ENCODE measurements at places on chromosomes 2 and 18. TPM values are rescaled to one million over a fixed set of nuclear protein-coding genes. Genes with fewer than 3 reads are reported as not detected.

Gene HADHA
- total RNA-seq = 91.9 TPM

Gene SERPINB4
- not detected for total RNA-seq

Gene AMER3
- not detected for total RNA-seq

Gene SETBP1
- 2.7 TPM for total RNA-seq

Gene AQP12A
- total RNA-seq = not detected

Gene GALNT14
- total RNA-seq = 12.9 TPM

Gene CXCR4
- total RNA-seq = 0.06 TPM

DNA sequence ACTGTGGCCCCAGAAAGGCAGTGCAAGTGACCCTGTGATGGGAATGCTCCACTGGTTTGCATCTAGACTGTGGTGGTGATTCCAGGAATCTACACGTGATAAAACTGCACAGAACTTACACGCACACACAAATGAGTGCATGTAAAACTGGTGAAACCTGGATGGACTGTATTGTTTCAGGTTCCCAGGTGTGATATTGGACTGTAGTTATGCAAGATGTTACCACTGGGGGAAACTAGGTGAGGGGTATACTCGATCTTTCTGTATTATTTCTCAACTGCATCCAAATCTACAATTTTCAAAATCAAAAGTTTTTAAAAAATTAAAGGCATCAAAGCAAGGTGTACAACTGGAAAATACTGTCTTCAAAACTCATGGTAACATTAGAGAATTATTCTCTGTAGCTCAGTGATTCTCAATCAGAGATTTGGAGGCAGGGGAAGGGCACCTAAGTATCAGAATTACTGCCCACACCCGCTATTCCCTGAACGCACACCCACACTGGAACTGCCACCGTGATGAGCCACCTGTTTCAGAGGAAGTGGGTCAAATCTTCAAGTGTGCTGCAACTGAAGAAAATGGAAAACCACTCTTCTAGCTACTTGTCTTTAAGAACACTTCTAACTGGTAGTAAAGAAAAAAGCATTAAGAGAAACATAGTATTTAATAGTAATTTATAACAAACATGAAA, 26.7 kb downstream of the PTPN2 start:
- no peak for DNase-seq

DNA sequence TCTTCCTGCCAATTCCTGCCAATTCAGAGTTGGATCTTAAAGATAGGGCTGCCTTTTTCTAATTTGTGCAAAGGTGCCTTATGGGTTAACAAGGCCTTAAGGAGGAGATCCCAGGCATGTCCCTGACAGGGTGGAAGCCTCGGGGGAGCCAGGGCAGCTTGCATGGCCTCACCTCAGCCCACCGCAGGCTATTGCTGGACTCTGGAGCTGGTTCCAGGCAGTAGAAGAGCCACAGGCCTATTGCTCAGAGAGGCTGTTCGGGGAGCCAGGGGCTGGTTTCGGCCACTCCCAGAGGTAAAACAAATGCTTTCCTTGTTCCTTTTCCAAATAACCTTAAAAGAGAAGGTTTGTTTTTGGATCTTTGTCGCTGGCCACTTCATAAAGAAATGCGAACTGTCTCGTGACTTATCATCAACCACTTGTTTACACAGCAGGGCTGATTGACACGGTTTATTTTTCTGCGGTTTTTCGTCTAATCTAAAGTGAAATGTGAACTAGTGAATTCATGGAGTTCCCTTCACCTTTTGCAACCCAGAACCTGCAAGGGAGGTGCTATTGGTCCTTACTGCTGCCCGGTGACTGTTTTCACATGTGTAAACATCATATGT, 108.6 kb downstream of the APOB start:
- DNase-seq = no peak

- no peak for DNase-seq
These were observed 118.1 kb downstream of the MSH2 start for GRCh38 chr2:47520825-47521665.

DNA sequence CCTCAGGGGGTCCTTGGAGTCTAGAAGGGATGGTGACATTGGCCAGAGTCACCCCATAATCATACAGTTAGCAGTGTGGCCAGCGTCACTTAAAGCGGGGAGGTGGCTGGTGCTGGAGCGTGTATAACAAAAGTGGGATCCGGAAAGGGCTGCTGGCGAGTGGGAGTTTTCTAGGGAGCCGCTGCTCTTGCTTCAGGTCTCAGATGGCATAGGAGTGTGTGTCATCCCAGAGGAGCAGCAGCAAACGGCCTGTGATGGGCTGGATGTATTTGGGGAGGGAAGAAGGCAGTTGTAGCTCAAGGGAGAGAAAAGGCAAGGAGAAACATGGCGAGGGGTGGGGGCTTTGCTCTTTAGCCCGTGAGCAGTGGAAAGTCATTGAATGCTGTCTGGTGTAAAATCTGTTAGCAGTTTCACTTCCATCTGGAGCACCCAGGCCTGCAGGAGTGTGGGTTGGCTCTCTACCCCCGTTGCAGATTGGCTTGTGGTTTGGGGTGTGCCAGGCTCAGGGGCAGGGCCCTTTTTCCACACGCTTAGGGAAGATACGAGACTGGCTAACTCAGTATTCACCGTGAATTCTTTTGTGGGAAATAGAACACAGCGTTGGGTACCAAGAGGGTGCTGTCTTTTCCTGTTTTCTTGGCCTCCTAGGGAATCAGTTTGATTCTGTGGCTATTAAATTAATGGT, 120.5 kb downstream of the AGAP1 start:
- DNase-seq = peak; percentile 57

- DNase-seq = no peak
These were observed 216.7 kb downstream of the SETBP1 start for GRCh38 chr18:44897411-44897810.

GRCh38 chr2:209526561-209526960, 102.7 kb downstream of the MAP2 start:
- DNase-seq = no peak

- DNase-seq = no peak
These were observed 113.6 kb upstream of the MAP3K20 start for GRCh38 chr2:172962082-172962481.

- DNase-seq = no peak
These were observed 61.5 kb upstream of the CYP20A1 start for GRCh38 chr2:203177361-203177760.

DNA sequence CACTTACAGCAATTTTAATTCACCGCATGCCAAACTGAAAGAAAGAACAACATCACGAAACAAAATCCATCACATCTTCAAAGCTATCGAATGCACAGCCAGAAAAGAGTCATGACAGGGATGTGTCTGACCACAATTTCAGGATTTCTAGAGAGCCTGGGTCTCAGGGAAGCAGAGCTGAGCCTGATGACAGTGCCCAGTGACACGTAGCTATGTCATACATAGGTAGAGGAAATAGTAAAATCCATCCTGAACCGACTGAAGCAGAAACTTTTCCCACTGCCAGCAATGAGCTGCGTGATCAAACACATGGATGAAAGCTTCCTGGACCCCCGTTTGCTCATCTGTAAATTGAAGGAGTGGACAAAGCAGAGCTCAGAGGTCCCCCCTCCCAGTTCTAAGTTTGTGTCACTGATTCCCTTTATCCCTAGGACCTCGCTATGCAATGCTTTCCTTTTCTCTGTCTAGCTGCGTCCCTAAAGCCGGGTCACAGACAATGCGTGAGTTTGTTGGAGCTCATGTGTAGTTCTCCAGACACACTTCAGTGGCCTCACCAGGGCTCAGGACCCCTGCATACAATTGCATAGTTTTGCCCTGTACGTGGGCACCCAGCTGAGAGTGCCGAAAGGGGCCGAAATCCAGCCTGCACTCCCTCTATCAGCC, 37.6 kb downstream of the CCBE1 start:
- DNase-seq = no peak

GRCh38 chr18:9516437-9517064, 41.2 kb downstream of the RALBP1 start:
- DNase-seq = peak; percentile 45

GRCh38 chr2:181570833-181571661, 85.9 kb downstream of the CERKL start:
- no peak for DNase-seq

DNA sequence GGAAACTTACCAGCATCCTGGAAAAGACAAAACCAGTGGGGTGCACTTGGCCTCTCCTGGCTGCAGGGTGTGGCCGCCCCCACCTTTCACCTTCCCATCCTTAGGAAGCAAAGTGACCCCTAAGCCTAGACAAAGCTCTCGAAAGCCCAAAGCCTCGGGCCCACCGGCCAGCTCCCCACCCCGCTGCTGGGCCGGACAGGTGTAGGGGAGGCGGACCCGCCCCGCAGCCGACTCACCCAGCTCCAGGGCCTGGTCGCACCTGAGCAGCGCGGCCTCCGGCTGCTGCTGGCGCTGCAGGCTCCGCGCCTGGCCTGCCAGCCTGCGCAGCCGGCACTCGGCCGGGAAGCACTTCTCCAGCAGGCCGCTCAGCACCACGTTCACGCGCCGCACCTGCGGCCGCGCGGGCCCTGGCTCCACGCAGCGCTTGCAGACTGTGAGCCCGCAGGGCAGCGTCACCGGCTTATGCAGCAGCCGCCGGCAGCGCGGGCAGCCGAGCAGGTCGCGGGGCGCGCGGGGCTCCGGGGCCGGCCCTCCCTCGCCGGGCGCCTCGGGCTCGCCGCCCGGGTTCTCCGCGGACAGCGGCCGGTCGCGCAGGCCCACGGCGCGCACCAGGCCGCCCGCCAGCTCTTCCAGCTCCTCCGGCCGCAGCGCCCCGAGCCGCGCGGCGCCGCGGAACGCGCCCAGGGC, 979 bp downstream of the LONRF2 start:
- no peak for DNase-seq

GRCh38 chr18:13564579-13564978, 161.8 kb downstream of the FAM210A start:
- DNase-seq = no peak
